WTC11 (cell line): ENCODE measurements at places on chromosomes 2 and 18.

- H3K4me3 ChIP-seq: no peak overlapping the region
- H3K27me3 ChIP-seq: no peaks in the 10 kb centered on the region
- no peak for DNase-seq
- H3K4me1 ChIP-seq: peaks cover 26% of the 10 kb centered on the region
Observed at GRCh38 chr2:181847702-181848101, 43.8 kb upstream of the ITPRID2 start.

GRCh38 chr2:29270701-29271121 lies 155.5 kb downstream of the CLIP4 start:
- no peak for DNase-seq
- H3K27ac ChIP-seq: no peak overlapping the region
- H3K27me3 ChIP-seq: no peaks in the 10 kb centered on the region
- H3K4me3 ChIP-seq: no peak overlapping the region

DNA sequence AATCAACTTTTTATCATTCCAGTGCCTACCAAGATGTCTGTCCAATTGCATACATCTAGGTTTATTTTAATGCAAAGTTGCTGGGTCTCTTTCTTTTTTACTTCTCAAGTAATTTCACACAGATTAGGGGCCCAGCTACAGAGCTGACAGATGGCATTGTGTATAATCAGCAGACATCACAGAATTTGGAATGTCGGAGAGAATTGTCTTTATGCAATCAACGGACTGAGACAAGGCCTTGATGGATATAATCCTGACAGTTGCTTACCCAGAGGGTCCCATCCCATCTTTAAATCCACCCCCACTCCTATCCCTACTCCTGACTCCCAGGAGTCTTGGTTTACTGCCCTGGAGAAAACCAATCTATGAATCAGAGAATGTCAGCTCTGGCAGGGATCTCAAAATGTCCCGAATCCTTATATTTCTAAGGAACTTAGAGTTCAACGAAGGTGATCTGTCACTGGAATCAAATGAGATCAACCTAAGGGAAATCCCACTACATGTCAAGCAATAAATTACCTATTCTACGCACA lies 142.0 kb downstream of the LRATD1 start:
- no peak overlapping the region for H3K27ac ChIP-seq
- H3K27me3 ChIP-seq: no peaks in the 10 kb centered on the region
- H3K4me1 ChIP-seq: no peaks in the 10 kb centered on the region

DNA sequence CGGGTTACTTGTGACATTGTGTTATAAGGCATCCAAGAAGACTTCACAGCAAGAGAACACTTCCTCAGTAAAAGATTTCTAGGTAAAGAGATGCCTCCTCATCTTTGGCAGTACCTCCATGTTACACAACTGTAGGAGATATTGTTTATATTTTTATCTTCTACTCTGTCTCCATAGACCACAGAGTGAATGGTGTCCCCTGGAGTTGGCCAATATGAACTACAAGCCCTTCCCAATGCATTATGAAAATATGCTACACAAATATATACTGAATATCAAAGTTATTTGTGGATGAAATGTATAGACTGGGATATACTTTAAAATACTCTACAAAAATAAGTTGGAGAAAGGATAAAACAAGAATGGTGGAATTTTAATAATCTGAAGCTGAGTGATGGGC lies 46.7 kb downstream of the MBOAT2 start:
- no peak overlapping the region for H3K4me3 ChIP-seq
- DNase-seq: no peak
- H3K27ac ChIP-seq: no peak overlapping the region
- H3K27me3 ChIP-seq: no peaks in the 10 kb centered on the region

- DNase-seq: no peak
- no peak overlapping the region for H3K27ac ChIP-seq
- no peaks in the 10 kb centered on the region for H3K27me3 ChIP-seq
- H3K4me3 ChIP-seq: no peak overlapping the region
- H3K4me1 ChIP-seq: peaks cover 9% of the 10 kb centered on the region
Observed at GRCh38 chr2:29400930-29401653, 285.9 kb downstream of the CLIP4 start.

- peak overlapping the region; percentile 80 for H3K27ac ChIP-seq
- DNase-seq: no peak
- H3K4me3 ChIP-seq: peak overlapping the region; percentile 31
- peaks cover 8% of the 10 kb centered on the region for H3K36me3 ChIP-seq
Observed at GRCh38 chr2:54569745-54570301, 113.7 kb downstream of the SPTBN1 start.
